Stimulated activated CD4-positive, alpha-beta T cell treated with anti-CD3 and anti-CD28 coated beads, Interleukin-1b, Interleukin-23, amount 100 ng/mL, for 4 hours (primary cell): ENCODE measurements at places on chromosomes 16 and 17.
A peak's percentile ranks its signal among the peaks of the same experiment; 100 is the strongest.

- DNase-seq: no peak
Observed at GRCh38 chr16:51184702-51185433, 33.8 kb upstream of the SALL1 start.

DNA sequence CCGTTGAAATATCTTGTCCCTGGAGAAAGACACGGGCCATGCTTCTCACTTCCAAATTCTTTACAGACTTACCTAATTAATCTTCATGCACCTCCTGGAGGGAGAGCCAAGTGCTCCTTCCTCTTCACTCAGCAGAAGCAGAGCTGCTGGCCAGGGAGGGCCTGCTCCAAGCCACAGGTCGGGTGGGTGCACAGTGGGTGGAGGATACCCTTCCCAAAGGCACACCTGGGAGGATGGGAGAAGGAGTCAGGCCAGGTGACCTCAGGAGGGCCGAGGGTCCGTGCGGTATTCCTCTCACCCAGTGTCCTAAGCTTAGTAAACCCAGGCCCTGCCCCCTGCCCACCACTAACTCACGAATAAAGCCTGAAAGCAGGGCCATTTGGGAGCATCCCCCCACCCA is 171.3 kb upstream of the RPL38 start:
- DNase-seq: no peak

DNA sequence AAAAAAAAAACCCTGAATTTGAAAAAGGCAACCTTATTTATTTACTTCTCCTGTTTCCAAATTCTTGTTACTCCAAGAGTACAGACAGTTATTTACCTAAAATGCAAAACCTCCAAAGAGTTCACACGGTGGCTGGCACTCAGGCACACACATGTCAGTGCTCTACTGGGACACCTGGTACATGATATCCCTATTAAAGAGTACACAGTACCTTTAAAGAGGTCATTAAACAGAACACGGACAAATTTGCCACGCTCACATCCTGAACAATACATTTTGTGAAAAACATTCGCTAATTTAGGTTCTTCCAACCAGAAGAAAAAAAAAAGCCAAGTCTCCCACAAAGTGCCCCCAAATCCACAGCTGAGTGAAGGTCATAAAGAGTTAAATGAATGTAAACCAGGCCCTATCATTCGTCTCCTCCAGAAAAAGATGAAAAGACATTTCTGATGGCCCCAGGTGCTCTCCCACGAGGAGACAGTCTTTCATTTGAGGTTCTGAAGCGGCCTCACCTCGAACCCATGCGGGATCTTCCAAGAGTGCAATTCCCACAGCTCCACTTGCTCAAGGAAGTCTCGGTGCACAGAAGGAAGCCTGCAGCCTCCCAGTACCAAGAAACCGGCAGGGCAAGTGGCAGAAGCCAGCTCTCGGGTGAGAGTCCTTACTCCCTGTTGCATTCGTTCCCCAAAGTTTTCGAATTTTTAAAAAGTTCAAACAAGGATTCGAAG is 993 bp downstream of the ERN1 start:
- DNase-seq: no peak

GRCh38 chr17:11564589-11565380 is 33.5 kb upstream of the DNAH9 start:
- no peak for DNase-seq

DNA sequence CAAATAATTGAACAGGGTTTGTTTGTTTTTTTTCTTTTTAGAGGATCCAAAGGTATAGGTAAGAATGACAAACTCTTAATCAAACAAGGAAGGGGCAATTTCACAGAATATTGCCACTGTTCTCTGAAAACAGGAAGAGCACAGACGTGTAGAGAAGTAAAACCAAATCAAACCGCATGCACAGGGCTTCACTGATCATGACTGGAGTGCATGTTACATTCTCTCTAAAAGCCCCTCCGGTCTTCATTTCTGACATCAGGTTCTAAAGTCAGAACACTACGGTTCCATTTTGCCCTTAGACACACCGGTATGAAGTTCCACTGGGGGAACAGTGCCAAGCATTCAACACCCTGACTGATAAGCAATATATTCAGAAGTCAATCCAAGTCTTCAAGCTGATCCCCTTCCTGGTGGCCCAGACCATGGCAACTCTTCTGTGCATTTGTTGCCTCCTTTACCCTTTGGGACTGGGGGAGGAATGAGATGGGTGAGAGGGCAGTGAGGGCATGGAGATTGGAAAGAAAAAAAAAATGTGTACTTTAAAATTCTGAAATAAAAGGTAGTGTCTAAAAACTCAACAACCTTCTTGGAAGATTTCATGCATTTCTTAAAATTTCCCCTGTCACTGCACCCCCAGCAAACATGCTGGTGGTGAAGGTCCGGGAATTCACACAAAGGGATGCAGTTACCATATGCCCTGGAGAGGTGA is 1.4 kb downstream of the MMD start:
- peak; percentile 25 for DNase-seq

DNA sequence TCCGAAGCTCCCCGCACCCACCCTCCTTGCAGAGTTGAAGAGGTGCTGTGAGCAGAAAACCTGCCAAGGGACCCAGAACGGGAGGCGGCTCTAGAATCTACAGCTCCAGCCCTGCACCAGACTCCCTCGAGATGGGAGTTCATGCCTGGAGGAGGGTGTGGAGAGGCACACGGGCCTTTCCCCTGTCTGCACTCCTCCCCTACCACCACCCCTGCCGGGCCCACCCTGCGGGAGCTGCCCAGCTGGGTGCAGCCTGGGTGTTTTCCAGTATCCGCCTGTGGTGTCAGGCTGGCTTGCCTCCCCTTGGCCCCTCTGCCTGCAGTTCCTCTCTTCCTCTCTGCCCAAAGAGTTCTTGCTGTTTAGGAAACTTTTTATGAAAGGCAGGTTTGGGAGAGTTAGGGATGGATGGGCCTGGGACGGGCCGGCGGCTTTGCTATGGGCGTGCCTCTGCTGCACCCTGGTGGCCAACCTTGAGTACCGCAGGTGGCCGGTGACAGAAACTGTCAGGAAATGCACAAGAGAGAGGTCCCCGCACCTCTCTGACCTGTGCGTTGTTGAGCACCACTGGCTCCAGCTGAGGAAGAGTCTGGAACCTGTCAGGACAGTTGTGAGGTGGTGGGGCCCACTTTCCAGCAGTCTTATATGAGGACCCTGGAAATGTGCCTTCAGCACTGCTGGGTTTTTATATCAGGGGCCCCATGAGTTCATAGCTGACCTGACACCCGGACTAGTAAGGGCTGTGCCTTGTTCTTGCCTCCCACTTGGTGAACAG is 354.1 kb downstream of the SEC14L1 start:
- DNase-seq: peak; percentile 77

- DNase-seq: no peak
Observed at GRCh38 chr16:27273670-27274423, 5.3 kb upstream of the NSMCE1 start.

- DNase-seq: no peak
Observed at GRCh38 chr17:59527931-59528330, 37.5 kb upstream of the DHX40 start.

DNA sequence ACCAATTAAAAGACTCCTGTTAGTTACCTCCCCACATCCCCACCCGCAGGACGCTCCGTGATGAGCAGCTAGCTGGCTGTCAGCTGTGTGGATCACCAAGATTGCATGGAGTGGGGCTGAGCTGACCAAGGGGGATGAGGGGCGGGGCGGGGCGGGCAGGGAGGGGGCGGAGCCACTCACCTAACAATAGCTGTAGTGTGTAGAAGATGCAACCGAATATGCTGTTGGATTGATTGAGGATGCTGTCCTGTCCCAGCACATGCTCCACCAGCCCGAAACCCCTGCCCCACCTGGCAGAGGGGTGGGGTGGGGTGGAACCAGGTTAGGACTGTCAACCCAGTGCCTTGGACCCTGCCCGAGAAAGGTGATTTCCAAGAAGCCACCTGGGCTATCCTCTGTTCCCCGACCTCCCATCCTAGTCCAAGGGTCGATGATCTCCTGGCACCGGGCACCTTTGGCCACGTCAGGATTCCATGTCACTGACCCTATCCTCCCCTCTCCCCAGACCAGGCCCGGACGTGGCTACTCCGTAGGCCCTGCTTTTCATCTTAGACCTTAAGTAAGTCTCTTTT is 1.4 kb downstream of the VKORC1 start:
- no peak for DNase-seq

GRCh38 chr17:31466096-31466760 is 74.8 kb downstream of the RAB11FIP4 start:
- no peak for DNase-seq

DNA sequence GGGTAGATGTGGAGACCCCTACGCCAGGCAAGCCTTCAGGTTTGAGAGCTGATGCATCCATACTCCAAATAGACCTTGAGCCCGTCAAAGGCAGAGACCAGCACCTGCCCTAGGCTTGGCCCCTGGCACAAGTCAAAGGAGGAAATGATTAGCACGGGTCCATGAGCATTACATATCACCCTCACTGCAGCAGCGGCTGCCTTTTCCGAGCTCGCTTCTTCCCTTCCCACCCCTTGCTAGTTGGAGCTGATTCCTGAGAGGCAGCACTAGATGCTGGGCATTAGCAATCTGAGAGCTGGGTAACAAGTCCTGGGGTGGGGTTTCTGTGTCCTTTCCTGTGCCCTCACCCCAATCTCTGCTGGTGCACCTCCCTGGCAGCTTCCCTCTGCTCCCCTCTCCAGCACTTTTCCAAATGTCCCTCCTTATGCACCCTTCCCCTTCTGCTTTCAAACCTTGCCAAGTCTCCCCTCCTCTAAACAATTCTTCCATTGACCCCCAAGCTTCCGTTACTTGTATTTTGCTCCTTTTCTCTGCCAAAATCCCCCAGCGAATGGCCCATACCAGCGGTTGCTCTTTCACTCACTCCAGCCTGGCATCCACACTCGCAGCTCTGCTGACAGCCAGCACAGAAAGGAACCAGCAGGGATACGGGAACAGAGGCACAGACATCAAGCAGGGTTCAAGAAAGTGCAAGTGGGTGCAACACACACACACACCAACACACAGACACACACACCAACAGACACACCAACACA is 3.0 kb downstream of the CDRT4 start:
- DNase-seq: no peak

GRCh38 chr17:82241183-82241925 is 12.5 kb downstream of the SLC16A3 start:
- DNase-seq: no peak
